ENCODE measurements at places on chromosomes 7 and 10.

DNA sequence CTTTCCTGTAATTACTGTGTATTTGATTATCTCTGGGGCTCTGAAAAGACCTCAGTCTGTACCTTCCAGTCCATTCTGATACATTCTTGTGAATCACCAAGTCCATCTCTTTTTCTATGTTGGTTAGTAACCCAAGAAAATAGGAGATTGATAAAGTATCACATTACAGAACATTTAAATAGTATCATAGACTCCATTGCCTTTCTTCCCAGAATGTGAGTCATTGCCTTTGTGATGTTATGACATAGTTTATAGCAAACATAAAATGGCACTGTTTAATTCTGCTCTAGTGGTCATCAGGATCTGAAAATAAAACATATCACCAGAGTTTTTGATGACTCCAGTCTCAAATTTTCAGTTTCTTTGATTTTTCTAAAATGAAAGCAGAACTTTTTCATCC lies 78.4 kb downstream of the NRG3 start:
- no peak for DNase-seq

- DNase-seq = no peak
These were observed 60.5 kb downstream of the YKT6 start for GRCh38 chr7:44261240-44261639.

- no peak for DNase-seq
These were observed 193.5 kb upstream of the HDAC9 start for GRCh38 chr7:18302097-18302496.

- DNase-seq = no peak
These were observed 41.0 kb upstream of the LAMB4 start for GRCh38 chr7:108171164-108171563.

DNA sequence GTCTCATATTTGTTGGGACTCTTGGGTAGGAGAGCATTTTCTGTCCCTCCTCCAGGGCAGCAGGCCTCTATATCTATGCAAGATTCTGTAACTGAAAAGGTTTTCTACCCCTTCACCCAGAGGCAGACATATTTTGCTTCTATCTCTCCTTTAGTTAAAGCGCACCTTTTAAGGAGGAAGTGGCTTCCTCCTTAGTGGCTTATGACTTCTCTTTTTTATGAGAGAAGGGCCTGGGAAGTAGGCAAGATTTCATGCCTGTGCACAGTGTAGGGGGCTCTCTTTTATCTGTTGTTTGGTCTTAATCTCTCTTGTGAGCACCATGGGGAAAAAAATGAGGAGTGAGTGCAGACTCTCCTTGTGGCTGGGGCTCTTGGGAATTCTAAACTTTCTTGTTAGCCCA lies 122.1 kb downstream of the LRMDA start:
- no peak for DNase-seq

GRCh38 chr7:95893484-95893883 lies 121.1 kb downstream of the DYNC1I1 start:
- no peak for DNase-seq

- no peak for DNase-seq
These were observed 7.2 kb downstream of the ADCY1 start for GRCh38 chr7:45581271-45581780.

DNA sequence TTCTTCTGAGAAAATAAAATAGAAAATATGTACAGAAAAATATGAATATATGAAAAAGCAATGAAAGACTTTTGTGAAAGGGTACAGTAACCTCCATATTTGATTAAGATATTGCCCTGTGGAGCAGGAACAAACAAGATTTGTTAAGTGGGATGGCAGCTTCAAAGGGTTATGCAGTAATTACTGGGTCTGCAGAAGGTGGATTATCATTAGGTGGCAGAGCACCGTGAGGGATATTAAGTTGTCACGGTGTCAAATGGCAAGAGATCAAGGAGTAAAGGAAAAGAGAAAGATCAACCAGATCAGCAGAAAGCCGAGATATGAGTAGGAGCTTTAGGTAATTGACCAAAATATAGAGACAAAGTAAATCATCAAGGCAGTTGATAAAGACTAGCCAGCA lies 44.1 kb downstream of the DGKB start:
- DNase-seq = no peak
